ENCODE measurements at places on chromosomes 4 and X.

- peak; percentile 37 for DNase-seq
Observed at GRCh38 chr4:168631241-168632162, 134.7 kb downstream of the PALLD start.

DNA sequence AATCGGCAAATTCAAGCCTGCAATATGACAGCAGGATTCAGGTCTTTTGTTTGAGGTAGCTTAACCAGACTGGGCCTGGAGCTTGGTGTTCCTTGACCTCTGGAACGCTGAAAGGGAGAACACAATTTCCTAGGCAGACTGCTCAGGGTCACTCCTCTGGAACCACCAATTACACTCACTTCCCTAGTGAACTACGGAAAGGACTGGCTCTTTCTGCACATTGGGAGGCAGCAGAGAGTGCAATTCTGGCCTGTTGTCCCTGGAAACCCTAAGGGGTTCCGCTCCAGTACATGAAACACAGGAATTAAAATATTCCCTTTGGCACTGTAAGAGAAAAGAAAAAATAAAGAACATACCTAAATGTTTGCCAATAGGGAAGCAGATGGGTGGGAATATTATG, 58.6 kb downstream of the GPC3 start:
- no peak for DNase-seq

DNA sequence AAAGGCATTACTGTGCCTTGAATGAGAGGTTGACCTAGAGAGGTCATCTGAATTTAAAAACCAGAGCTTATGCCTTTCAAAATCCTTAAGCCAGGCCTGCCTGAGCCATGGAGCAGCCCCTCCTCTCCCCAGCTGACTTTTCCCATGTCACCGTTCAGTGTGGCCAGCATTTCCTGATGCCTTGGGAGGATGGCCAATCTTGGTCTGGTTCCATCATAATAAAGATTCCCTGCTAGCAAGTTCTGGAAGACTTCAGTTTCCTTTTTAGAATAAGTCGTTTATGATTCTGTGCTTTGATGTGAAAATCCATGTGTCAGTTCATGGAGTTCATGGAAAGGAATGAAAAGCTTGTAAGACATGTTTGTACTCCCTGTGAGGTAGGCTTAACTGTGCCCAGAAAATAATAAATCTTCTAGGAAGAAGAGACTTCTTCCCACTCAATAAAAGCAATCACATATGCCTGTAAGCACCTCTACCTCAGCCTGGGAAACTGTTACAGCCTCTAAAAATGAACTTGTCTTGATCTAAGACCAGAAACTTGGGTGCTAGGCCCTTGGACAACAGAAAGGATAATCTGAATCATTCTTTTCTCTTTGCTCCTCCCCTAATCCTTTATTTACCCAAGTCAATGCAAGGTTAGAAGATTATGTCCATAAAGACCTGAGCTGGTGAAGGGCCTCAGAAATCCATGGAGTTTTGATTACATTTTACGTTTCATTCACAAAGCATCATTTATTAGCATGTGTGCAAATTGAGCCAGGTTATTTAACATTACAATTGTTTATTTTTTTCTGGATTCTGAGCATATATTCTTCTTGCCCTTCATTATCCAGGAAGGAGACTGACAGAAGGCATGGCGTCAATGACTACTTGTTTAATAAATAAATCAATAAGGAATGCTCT, 84.0 kb upstream of the TBC1D9 start:
- no peak for DNase-seq

GRCh38 chrX:45006002-45006800, 133.2 kb downstream of the KDM6A start:
- DNase-seq: no peak

- DNase-seq: no peak
Observed at GRCh38 chrX:74911494-74911893, 13.8 kb downstream of the NEXMIF start.

DNA sequence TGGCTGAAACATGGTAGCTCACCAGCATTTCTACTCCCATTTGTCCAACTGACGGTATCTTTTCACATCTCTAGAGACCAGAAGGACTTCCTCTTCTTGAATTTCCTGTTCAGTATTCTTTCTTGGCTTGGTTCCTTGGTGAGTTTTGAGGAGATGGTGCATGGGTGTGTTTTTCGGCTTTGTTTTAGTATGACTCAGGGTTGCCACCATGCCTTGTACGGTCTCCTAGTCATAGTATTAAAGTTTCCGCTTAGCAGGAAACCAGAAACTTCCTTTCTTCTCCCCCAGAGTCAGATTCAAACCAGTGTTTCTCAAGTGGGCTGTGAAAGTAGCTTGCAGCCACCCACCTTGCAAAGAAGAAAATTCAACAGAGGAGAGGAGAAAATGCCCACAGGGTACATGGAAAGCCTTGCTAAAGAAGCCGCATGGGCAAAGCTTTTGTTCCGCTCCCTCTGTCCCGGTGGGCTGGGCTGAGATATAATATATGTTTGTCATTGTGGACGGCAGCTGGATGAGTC, 5.7 kb downstream of the CD99 start:
- DNase-seq: peak; percentile 65

Measured in stimulated activated CD4-positive, alpha-beta T cell treated with anti-CD3 and anti-CD28 coated beads, Interleukin-2, amount 100 ng/mL, for 24 hours (primary cell).